ENCODE measurements at places on chromosomes 7 and 10.

DNA sequence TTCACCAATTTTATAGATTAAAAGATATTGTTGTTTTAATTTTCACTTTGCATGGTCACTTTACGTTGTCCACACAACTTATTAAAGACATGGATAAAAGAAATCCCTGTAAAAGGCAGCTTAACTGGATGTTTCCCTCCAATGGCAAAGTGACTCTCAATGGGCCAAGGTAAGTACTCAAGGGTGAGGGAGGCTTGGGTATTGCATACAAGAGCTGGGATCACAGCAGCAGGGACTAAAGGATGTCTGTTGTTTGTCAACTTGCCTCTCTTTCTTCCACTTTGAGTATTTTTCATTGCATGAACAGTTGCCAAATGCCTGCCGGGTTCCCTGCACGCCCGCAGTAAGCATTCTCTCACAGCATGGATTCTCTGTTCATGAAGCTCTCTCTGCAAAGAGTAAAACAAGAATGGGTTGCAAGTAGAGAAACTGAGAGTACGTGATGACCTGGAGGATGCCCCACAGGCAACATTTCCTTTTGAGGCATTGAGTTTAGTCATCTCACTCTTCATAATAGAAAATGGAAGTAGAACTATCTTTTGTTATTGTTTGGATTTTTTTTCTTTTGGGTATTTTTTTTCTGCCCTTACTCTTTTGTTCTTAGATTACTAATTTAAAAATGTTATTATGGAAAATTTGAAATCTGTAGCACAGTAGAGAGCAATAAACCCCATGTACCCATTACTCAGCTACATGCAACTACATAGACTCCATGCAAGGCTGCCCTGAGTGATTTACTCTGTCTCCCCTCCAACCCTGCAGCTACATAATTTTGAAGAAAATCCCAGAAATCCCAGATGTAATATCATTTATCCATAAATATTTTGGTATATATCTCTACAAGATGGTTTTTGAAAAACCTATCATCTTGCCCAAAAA, 26.3 kb downstream of the GPR141 start:
- DNase-seq, result no peak

DNA sequence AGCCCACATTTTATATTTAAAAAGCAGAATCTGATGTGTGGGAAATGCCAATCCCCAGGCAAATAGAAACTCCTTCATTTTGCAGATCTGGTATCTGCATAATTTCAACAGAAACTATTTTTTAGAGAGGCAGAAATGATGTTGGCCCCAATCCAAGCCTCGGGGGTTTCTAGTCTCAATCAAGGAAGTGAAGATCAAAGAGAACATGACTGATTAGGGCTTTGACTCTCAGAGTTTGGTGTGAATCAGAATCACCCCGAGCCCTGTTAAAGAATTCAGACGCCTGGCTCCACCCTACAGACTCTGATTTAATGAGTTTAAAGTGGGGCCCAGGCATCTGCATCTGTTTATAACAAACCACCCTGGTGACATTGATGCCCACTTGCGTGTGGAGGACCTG, 36.7 kb upstream of the UBE2H start:
- no peak for DNase-seq

- no peak for DNase-seq
These were observed 41.1 kb upstream of the CPN1 start for GRCh38 chr10:100122780-100123179.

DNA sequence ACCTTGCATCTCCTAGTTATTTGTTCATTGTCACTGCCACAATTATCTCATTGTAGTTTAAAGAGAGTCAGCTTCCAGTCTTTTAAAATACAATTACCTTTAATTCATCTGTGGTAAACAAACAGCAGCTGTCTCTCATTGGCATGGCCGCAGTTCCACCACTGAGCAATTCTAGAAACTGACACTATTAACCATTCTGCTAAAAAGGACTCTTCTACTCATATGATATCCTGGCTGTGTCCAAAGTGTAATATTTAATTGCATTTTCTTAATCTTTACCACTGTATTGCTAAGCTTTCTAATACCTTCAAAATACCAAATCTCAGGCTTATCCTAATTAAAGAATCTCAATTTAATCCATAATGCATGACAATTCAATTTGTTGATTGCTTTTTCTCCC, 639.0 kb downstream of the AUTS2 start:
- no peak for DNase-seq

GRCh38 chr10:93469454-93469853, 12.7 kb downstream of the MYOF start:
- no peak for DNase-seq

Data from GM04503 (cell line).